ENCODE measurements at places on chromosomes 1 and 21. TPM values are rescaled to one million over a fixed set of nuclear protein-coding genes. Genes with fewer than 3 reads are reported as not detected.

The PLCH2 gene
- 0.31 TPM for total RNA-seq

The SYCP1 gene
- 0.24 TPM for total RNA-seq

The SOAT1 gene
- 1.3 TPM for total RNA-seq

The CYP2J2 gene
- total RNA-seq, result 1.5 TPM

The NPHS2 gene
- total RNA-seq, result not detected

The MCOLN3 gene
- 7.2 TPM for total RNA-seq

The MRPL39 gene
- total RNA-seq, result 50.5 TPM

The NTMT2 gene
- total RNA-seq, result not detected

The FCRL5 gene
- total RNA-seq, result 2.8 TPM

The PRRX1 gene
- not detected for total RNA-seq

DNA sequence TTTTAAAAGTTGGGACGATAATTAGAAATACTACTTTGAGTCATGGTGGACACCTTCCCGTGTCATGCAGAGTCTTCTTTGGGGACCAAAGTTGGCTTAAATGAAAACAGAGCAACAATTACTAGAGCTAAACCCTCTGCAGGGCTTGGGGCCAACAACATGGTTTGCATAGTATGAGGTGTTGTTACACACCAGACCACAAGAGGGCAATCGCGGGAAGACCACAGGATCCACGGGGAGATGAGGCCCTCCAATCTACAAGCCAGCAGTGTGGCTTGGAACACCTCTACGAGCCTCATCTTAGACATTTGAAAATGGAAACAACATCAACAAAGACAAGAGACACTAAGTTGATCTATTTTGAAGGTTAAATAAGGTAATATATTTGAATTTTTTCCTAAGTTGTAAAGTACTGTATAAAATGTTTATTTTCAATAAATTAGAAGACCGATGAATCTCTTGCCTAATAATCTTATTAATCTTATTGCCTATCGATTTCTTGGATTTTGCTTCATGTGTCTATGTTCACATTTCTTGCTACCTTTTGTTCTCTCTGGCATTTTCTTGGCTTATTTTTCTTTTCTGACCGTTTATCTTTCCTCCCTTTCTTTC, 8.2 kb upstream of the SMCP start:
- no peaks in the 10 kb centered on the region for H3K4me1 ChIP-seq
- peak; percentile 88 for DNase-seq
- H3K27me3 ChIP-seq, result no peaks in the 10 kb centered on the region
- H3K36me3 ChIP-seq, result no peaks in the 10 kb centered on the region

- no peaks in the 10 kb centered on the region for H3K36me3 ChIP-seq
- H3K4me1 ChIP-seq, result no peaks in the 10 kb centered on the region
- H3K4me3 ChIP-seq, result no peak overlapping the region
- no peaks in the 10 kb centered on the region for H3K27me3 ChIP-seq
Measured at GRCh38 chr21:45571641-45572040, 29.4 kb upstream of the SLC19A1 start.

- no peak overlapping the region for H3K4me3 ChIP-seq
- 0 out of 2 replicates have a peak, but pooled peaks cover 3% of the 10 kb centered on the region for H3K4me1 ChIP-seq
- H3K27me3 ChIP-seq, result no peaks in the 10 kb centered on the region
Measured at GRCh38 chr1:91804546-91805023, 81.4 kb downstream of the TGFBR3 start.

GRCh38 chr1:207463021-207463420, 8.9 kb downstream of the CR2 start:
- no peaks in the 10 kb centered on the region for H3K27me3 ChIP-seq
- H3K4me1 ChIP-seq, result no peaks in the 10 kb centered on the region
- no peak overlapping the region for H3K27ac ChIP-seq
- DNase-seq, result no peak

- no peaks in the 10 kb centered on the region for H3K4me1 ChIP-seq
- no peak overlapping the region for H3K27ac ChIP-seq
- no peak overlapping the region for H3K4me3 ChIP-seq
- no peaks in the 10 kb centered on the region for H3K36me3 ChIP-seq
Measured at GRCh38 chr1:223403184-223403815, 10.1 kb downstream of the CCDC185 start.

DNA sequence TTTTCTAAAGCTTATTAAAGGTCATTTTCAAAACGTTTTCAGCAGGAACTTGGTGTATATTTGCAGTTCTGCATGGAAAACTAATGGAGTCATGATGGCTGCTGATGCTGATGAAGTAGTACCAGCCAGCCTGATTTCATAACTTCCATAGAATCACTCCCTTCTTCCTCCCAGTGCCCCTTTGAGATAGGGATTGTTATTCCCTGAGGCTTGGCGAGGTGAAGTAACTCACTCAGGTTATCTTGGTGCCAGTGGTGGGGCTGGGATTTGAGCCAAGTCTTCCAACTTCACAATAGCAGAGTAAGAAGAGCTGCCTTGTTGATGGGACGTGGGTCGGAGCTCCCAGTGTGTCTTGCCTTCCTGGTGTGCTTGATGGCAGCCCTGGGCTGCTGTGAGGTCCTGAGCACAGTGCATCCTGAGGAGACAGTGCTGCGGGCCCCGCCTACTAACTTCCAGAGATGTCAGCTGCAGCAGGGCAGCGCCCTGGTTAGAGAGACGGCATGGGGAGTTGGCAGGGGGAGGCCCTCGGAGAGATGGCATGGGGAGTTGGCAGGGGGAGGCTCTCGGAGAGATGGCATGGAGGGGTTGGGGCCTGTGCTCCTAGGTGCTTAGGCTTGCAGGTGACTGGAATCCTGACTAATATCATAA, 92.6 kb downstream of the PCBP3 start:
- no peak for DNase-seq
- H3K4me3 ChIP-seq, result no peak overlapping the region
- no peaks in the 10 kb centered on the region for H3K4me1 ChIP-seq
- no peaks in the 10 kb centered on the region for H3K27me3 ChIP-seq

GRCh38 chr1:47727697-47728085, 269.5 kb downstream of the TRABD2B start:
- no peak overlapping the region for H3K27ac ChIP-seq
- H3K36me3 ChIP-seq, result no peaks in the 10 kb centered on the region
- no peak for DNase-seq
- H3K4me3 ChIP-seq, result no peak overlapping the region
- peaks cover 33% of the 10 kb centered on the region for H3K27me3 ChIP-seq
- H3K4me1 ChIP-seq, result peaks cover 13% of the 10 kb centered on the region

DNA sequence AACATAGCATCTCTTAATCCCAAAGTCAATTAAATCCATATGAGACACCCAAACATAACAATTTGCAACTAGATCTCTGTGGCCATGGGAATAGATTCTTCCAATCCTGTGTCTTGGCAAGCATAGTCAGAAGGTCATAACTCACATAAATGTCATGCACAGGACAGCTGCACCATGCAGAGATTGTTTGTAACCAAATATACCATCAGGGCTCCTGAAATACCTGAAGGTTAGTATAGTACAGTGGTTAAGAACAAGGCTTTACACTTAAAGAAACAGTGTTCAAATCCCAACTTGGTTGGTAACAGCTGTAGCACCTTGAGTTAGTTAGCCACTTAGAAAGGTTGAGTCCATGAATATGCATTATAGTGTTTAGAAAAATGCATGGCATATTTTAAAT, 82.6 kb upstream of the CCDC190 start:
- no peak overlapping the region for H3K4me3 ChIP-seq
- DNase-seq, result no peak
- H3K36me3 ChIP-seq, result no peaks in the 10 kb centered on the region
- H3K4me1 ChIP-seq, result no peaks in the 10 kb centered on the region
- H3K27me3 ChIP-seq, result no peaks in the 10 kb centered on the region
- no peak overlapping the region for H3K27ac ChIP-seq

DNA sequence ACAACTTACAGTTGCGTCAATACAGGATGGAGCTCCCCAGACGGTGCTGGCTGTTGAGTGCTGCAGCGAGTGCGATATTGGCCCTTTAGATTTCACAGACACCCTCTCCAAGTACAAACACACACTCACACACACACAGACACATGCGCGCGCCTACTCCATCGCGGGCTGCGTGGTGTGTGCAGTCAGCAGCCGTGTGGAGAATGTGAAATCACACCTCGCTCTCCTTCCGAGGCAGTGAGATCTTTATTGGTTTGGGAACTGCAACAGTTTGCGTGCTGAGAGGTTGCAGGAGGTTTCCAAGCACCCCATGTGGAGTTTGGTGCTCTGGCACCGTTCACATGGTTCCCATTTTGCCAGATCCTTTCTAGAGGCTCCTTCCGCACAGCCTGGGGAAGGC, 372.2 kb downstream of the RRAGC start:
- peaks cover 35% of the 10 kb centered on the region for H3K4me1 ChIP-seq
- H3K36me3 ChIP-seq, result no peaks in the 10 kb centered on the region
- no peaks in the 10 kb centered on the region for H3K27me3 ChIP-seq
- no peak for DNase-seq

- DNase-seq, result no peak
- no peak overlapping the region for H3K27ac ChIP-seq
- no peaks in the 10 kb centered on the region for H3K4me1 ChIP-seq
Measured at GRCh38 chr1:64124704-64125440, 78.6 kb upstream of the UBE2U start.

DNA sequence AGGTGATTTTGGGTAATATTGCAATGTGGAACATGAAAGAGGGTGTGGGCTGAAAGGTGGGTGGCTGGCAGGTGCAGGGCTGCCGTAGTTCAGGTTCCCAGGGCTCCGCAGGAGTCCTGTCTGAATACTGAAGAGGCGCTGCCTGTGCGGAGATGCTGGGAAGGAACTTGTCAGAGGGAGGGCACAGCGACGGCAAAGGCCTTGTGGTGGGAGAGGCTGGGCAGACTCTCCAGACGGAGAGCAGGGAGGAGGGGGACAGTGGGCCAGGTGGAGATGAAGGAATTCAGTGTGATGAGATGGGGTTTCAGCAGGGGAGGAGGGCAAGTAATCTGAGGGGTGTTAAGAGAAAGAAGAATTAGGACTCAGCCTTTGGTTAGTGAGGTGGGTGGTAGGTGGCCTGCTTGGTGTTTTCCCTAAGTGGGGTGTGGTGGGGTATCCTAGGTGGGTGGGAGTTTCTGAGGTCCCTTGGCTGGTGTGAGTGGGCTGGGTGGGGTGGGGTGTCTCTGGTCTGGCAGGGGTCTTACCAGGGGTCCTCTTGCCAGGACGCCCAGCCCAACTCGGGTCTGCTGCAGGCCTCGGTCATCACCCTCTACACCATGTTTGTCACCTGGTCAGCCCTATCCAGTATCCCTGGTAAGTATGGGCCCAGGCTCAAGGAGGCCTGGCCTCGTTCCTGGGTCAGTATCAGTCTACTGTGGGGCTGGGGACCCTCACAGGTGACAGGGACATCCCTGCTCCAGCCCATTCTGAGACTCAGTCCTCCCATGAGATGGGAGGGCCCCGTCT, 15.6 kb downstream of the SERINC2 start:
- H3K27ac ChIP-seq, result no peak overlapping the region
- H3K36me3 ChIP-seq, result no peaks in the 10 kb centered on the region
- no peak for DNase-seq

DNA sequence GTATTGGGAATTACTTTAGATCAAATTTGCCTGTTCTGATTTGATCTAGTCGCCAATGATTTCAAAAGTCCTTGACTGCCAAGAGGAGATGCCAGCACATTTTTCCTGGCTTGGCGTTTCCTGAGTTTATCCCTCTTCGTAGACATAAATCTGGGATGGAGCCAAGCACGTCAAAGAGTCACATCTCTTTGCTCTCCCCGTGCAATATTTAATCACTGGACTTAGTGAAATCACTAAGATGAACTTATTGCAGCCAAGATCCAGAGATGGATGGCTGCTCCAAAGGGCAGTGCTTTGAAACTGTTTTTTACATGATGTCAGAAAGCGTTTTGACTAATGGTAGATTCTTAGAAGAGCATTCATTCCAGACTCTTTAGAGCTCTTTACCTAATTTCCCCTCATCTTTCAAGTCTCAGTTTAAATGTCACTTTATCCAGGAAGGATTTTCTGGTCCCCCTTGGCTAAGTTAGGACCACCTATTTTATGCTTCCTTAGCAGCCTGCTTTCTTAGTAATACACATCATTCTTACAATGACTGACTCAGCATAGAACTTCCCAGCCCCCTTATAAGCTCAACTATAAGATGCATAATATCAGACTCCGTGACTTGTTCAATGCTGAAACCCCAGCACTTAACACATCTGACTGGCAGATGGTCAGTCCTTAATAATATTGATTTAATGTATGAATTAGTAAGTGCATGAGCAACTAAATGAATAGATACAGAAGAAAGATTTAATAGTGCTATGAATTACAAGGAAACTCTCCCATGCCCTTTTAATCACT, 94.4 kb upstream of the GREM2 start:
- no peaks in the 10 kb centered on the region for H3K27me3 ChIP-seq
- H3K36me3 ChIP-seq, result no peaks in the 10 kb centered on the region
- no peaks in the 10 kb centered on the region for H3K4me1 ChIP-seq
- no peak overlapping the region for H3K27ac ChIP-seq
- no peak overlapping the region for H3K4me3 ChIP-seq

- H3K36me3 ChIP-seq, result no peaks in the 10 kb centered on the region
- peaks cover 18% of the 10 kb centered on the region for H3K4me1 ChIP-seq
- no peak for DNase-seq
- H3K27ac ChIP-seq, result no peak overlapping the region
Measured at GRCh38 chr1:70033266-70033873, 172.0 kb downstream of the LRRC40 start.

GRCh38 chr1:118075116-118075515, 109.9 kb downstream of the SPAG17 start:
- H3K4me1 ChIP-seq, result peaks cover 29% of the 10 kb centered on the region
- H3K4me3 ChIP-seq, result no peak overlapping the region
- DNase-seq, result no peak
- no peak overlapping the region for H3K27ac ChIP-seq

DNA sequence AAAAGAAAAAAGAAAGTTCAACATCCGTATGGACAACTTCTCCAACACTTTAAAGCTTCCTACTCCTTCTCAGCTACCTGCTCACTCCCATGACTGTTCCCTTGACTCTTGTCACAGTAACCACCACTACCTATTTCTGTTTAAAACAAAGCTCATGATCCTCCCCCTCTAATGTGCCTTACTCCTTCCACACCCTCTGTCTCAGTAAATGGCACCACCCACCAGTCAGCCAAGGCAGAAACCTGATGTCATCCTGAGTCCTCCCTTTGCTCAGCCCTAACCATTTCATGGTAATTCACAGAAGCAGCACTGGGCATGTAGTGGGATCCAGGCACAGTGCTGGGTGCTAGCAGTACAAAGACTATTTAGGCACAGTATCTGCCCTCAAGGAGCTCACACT, 63.0 kb upstream of the PPM1J start:
- no peak overlapping the region for H3K27ac ChIP-seq
- no peaks in the 10 kb centered on the region for H3K27me3 ChIP-seq
- no peaks in the 10 kb centered on the region for H3K36me3 ChIP-seq
- no peaks in the 10 kb centered on the region for H3K4me1 ChIP-seq
- DNase-seq, result no peak

GRCh38 chr1:68586766-68587165, 89.9 kb upstream of the DEPDC1 start:
- H3K27ac ChIP-seq, result no peak overlapping the region
- no peaks in the 10 kb centered on the region for H3K27me3 ChIP-seq
- no peak for DNase-seq
- no peaks in the 10 kb centered on the region for H3K36me3 ChIP-seq
- no peaks in the 10 kb centered on the region for H3K4me1 ChIP-seq

GRCh38 chr1:181015251-181015615, 7.4 kb downstream of the STX6 start:
- H3K27me3 ChIP-seq, result no peaks in the 10 kb centered on the region
- no peak for DNase-seq
- no peaks in the 10 kb centered on the region for H3K36me3 ChIP-seq
- H3K27ac ChIP-seq, result no peak overlapping the region
- H3K4me1 ChIP-seq, result peaks cover 35% of the 10 kb centered on the region
